ENCODE measurements at places on chromosomes 16 and 17. TPM values are rescaled to one million over a fixed set of nuclear protein-coding genes. Genes with fewer than 3 reads are reported as not detected.
A peak's percentile ranks its signal among the peaks of the same experiment; 100 is the strongest.

- DNase-seq, result no peak
These were observed 9.5 kb downstream of the MRPL27 start for GRCh38 chr17:50363217-50364060.

Gene MYH8
- total RNA-seq, result not detected

Gene GCGR
- 0.43 TPM for total RNA-seq

DNA sequence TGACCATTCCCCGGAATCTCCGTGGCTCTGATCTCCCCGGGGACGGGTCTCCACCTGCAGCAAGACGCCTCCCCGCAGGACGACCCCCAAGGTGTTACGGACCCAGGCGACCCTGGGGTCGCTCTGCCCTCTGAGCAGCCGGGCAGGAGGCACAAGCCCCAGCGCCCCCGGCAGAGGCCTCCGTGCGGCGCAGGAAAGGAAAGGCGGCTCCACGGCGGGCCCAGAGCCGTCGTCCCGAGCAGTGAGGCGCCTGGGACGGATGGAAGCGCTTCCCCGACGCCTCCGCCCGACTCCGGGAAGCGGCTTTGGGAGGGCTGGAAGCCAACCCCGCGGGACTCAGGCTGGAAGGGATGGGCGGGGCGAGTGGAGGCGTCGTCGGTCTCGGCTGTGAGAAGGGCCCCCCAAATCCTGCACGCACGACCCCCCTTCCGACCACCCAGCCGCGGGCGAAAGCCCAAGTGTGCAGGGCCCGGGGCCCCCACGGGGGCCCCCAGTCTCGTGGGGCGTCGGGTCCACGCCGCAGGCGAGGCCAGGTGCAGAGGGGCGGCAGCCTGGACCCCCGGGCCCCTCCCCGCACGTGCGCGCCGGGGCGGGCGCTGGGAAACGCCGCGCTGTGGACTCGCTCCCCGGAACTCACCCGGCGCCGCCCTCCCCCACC lies 32.7 kb upstream of the RPH3AL start:
- DNase-seq, result peak; percentile 66

DNA sequence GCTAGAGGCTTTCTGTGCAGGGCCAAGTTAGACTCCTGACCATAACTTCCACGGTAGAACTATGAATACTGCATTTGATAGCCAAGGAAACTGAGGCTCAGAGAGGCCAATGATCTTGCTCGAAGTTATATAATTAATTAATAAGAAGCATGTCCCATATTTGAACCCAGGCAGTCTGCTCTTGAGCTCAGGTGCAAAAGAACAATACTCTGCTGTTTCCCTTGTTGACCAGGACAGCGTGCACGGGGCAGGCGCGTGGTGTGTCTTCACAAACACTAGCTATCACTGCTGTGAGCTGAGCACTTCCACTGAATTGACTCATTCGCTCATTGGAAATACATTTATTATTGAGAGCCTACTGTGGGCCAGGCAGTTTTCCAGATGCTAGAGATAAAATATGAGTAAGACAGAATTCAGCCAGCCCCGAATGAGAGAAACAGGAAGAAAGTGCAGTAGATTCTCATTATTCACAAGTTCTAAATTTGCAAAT lies 1.6 kb downstream of the CHD9 start:
- no peak for DNase-seq

All from mucosa of descending colon (tissue), 3 donors.